ENCODE measurements at places on chromosomes 16 and 17.
A peak's percentile ranks its signal among the peaks of the same experiment; 100 is the strongest.

GRCh38 chr17:57864273-57864672, 14.4 kb upstream of the MRPS23 start:
- DNase-seq: no peak

DNA sequence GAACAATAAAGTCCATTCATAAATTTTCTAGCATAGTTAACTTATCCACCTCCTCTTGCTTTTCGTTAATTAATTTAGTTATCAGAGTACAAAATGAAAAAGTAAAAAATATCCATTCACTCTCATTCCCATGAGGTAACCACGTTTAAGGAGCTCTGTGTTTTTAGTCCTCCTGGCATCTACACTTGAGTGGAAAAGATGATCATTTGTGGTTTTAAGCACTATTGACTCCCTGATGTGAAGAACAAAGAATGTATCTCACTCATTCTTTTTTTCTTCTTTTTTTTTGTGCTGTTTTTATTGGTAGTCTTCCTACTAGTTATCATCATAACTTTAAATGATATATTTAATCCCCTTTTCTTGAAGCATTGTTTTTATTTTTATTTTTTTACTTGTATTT, 26.1 kb downstream of the QPRT start:
- DNase-seq: no peak

GRCh38 chr17:38594152-38594551, 11.6 kb downstream of the SRCIN1 start:
- no peak for DNase-seq

- DNase-seq: peak; percentile 7
Observed at GRCh38 chr16:2473999-2474876, 689 bp upstream of the TBC1D24 start.

GRCh38 chr17:72886622-72887021, 205.9 kb downstream of the SLC39A11 start:
- DNase-seq: no peak

- no peak for DNase-seq
Observed at GRCh38 chr16:86142801-86143236, 243.9 kb downstream of the IRF8 start.

DNA sequence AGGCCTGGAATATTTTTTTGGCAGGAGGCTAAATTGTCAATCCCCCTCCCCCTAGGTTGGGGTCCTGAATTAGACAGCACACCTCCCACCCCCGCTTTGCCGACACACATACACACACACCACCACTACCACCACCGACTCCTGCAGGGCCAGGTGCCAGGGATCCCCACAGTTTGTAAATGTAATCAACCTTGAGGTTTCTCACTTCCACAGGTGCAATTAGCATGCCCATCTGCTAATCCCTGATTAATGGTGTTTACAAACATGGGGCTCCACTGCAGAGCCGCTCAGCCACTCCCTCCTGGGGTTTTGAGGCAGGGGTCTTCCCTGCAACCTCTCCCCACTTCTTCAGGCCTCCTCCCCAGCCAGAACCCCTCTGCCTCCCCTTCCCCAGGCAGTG, 11.8 kb downstream of the MRM1 start:
- no peak for DNase-seq

GRCh38 chr16:57758331-57759117, 23.0 kb downstream of the KATNB1 start:
- DNase-seq: no peak

- peak; percentile 35 for DNase-seq
Observed at GRCh38 chr17:70636517-70637133, 467.3 kb downstream of the KCNJ2 start.

DNA sequence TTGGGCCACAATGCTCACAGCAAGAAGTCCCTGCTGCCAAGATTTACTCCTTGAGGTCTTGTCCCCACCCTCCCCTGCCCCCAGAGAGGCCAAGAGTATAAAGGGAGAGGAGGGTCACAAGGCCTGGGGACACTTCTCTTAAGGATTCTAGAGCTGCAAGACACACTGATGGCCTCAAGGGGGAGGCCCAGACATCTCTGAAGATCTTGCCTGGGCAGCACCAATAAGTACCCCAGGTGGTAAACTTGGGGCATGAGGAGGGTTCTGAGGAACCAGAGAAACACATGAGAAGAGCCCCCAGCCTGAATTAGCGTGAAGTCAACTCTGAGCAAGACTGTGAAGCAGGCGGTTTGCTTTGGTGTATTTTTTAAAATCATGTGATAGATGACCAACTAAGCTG, 26.8 kb upstream of the MTMR4 start:
- no peak for DNase-seq

- no peak for DNase-seq
Observed at GRCh38 chr17:12548558-12548957, 117.1 kb upstream of the MYOCD start.

DNA sequence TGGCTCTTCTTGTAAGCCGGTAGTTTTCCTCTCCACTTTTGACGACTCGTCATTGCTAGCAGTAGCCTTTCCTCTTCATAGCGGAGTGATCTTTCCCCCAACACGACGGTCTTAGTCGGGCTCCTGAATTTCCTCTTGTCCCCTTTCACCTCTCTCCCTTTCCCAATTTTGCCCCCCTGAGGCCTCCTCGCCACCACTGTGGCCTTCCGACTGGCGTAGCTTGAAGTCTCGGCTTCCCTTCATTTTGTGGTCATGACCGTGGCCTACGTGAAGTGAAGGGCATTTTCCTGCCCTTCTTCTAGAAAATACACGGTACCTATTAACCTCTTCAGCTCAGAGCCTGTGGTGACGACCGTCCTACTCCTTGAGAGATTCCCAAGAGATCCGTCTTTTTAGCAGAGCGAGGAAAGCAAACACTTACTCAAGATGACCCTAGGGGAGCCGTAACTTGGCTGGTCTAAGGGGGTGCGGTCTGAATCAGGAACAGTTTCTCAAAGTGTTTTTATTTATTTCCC, 787 bp downstream of the PRKAR1A start:
- DNase-seq: peak; percentile 21

DNA sequence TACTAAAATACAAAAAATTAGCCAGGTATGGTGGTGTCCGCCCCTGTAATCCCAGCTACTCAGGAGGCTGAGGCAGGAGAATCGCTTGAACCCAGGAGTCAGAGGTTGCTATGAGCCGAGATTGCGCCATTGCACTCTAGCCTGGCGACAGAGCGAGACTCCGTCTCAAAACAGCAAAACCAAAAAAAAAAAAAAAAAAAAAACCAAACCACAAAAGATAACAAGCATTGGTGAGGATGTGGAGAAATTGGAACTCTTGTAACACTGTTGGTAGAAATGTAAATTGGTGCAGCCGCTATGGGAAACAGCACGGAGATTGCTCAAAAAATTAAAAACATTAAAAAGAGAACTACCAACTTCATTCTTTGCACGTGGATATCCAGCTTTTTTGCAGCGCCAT, 119.4 kb downstream of the OR1D5 start:
- DNase-seq: no peak

GRCh38 chr17:16435925-16436886, 20.8 kb downstream of the TRPV2 start:
- no peak for DNase-seq

DNA sequence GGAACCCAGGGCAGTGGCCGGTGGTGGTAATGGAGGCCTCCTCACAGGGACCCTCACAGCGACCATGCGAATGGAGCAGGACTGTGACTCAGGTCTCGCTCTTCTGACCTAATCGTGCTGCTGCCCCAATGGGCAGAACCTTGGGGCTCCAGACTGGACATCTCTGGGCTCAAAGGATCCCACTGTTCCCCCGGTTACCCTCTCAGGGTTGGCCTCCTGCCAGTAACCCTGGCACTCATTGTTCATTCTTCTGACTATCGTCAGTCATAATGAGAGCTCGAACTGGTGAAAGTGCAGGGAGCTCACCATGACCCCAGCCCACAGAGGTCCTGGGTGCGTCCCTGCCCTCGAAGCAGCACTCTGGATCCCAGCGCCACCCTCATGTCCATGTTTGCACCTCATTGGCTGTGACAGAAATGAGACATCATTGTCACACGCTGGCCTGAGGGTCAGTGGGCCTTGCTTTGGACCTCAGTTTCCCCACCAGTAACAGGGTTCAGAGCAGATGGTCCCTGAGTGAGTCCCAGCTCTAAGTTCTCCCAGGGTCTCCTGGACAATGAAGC, 4.0 kb upstream of the NPRL3 start:
- no peak for DNase-seq

DNA sequence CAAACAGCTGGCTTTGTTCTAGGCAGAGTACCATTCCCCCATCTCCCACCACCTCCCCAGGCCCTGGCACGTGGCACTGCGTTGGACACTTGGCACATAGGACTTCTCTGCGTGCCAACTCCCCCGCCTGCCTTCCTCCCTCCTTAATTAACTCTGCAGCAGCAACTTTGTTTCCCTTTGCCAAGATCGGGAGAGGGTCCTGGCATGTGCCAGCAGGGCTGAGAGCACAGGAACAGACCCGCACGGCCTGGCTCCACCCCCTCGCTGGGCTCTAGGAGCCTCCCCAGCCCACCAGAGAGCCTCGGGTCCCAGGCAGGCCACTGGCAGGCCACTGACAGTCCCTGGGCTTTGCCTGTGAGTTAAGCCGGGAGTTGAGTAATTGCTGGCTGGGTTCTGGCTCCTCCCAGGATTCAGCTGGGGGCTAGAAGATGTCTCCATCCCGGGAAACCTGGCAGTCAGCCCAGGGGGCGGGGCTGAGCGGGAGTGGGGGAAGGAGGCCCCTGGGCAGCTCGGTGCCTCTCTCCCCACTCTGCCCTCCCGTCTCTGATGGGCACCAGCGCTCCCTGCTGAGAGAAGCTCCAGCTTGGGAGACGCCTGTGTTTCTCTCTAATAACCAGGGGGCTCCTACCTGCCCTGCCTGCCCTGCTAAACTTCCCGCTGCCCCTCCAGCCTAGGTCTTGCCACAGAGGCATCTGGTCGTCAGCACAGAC, 224.0 kb upstream of the TNRC6C start:
- peak; percentile 96 for DNase-seq

GRCh38 chr17:74202938-74203337, 540 bp upstream of the RPL38 start:
- no peak for DNase-seq

GRCh38 chr17:57010487-57010886, 32.6 kb downstream of the SCPEP1 start:
- no peak for DNase-seq

DNA sequence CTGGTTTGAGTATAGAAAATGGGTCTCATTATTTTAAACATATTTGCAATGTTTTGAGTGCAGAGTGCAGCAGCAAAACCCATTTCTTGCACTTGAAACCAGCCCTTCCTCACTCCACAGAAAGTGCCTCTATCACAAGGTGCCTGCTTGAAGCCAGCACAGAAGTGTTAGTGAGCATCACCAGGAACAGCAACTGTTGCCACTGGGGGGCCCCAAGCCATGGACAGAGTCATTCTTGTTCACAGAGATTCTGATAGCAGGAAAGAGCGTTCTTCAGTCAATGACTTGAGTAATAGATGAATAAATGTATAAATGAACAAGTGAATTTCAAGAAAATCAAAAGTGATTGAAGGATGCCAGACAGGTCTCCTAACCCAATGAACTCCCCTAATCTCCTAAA, 45.6 kb downstream of the CHD9NB start:
- no peak for DNase-seq

- DNase-seq: no peak
Observed at GRCh38 chr17:14921936-14922335, 343.2 kb downstream of the PMP22 start.

DNA sequence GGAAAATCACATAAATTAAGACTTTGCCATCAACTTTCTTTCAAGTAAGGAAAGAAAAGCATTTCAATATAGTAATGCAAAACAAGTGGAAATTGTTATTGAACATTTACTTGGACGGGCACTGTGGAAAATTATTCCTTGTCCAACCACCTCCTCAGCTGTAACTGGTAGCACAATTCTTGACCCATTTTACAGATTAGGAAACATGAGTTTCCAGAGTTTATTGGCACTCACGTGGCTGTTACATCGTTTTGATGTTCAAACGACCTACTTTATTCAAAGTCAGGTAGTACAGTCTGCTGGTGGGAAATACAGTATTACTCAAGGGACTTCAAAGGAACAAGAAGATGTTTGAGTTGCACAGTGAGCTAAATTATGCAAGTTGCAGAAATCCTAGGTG, 866 bp upstream of the PCTP start:
- no peak for DNase-seq

- no peak for DNase-seq
Observed at GRCh38 chr17:18009609-18010420, 29.2 kb downstream of the ATPAF2 start.

GRCh38 chr16:69763599-69763942, 1.4 kb downstream of the WWP2 start:
- no peak for DNase-seq

DNA sequence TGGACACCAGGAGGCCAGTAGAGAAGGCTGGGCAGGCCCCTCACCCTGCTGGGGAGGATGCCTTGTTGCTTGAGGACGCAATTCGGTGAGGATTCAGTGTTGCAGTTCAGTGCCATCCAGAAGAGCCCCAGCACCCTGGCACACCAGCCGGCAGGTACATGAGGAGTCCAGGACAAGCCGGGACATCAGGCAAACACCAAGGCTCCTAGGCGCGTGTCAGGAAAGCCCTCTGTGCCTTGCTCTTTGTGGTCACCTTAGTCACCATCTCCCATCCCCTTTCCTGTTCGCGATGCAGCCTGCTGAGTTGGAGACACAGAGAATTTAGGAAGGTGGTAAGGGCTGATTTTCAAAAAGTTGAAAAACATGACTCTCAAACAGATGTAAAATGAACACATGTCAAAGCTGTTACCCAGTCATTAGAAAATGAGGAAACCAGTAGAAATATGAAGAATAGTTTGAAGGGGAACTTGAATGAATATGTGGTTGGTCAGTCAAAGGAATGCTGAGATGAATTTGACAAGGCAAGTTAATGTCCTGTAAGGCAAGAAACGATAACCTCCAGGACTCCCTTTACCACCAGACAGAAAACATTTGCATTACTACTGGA, 2.3 kb upstream of the NCBP3 start:
- no peak for DNase-seq

GRCh38 chr16:87465306-87465705, 27.5 kb downstream of the ZCCHC14 start:
- no peak for DNase-seq

GRCh38 chr16:49583911-49584310, 210.3 kb downstream of the C16orf78 start:
- DNase-seq: no peak

- DNase-seq: no peak
Observed at GRCh38 chr16:72612256-72612655, 435.7 kb downstream of the ZFHX3 start.

- no peak for DNase-seq
Observed at GRCh38 chr16:57918444-57918843, 52.5 kb downstream of the CNGB1 start.

- no peak for DNase-seq
Observed at GRCh38 chr17:78774453-78774852, 7.6 kb downstream of the CYTH1 start.

GRCh38 chr16:22232277-22233036, 26.4 kb downstream of the EEF2K start:
- DNase-seq: peak; percentile 81

DNA sequence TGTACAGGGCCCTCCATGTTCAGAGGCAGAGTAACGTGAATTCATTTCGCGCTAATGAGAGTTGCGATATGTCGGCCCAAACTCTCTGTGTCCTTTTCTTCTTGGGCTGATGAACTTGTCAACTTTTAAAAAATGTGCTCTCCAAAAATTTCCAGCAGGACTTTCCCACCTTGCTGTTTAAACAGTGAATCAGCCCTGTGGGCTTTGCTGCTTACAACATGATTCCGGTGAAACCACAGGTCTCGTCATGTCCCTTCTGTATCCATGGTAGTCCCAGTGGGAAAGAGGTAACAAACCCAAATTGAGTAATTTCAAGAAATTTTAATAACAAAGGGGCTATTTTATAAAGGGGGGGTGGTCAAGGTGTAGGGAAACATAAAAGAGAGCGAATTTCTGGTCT, 612.9 kb downstream of the MAF start:
- no peak for DNase-seq

GRCh38 chr17:64741038-64741641, 79.0 kb upstream of the SMURF2 start:
- no peak for DNase-seq
